KBM-7 (cell line): ENCODE measurements at places on chromosomes 7 and 10.

DNA sequence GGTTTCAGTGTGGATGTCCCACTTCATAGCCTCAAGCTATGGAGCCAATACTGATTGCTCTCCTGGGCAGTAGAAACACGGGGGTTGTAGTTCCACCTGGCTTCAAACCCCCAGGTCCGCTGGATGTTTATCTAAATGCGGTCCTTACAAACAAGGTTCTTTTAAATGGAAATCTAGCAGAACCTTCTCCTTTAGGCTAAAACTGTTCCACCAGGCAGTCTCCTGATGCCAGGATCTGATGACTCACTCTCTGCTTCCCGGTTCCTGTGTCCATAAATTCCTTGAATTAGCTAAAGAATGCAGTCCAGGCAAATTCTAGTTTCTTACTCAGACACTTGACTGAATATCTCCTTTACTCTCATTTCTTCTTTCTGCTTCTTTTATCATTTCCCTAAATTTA, 108.4 kb upstream of the FAM3C start:
- no peak for DNase-seq

DNA sequence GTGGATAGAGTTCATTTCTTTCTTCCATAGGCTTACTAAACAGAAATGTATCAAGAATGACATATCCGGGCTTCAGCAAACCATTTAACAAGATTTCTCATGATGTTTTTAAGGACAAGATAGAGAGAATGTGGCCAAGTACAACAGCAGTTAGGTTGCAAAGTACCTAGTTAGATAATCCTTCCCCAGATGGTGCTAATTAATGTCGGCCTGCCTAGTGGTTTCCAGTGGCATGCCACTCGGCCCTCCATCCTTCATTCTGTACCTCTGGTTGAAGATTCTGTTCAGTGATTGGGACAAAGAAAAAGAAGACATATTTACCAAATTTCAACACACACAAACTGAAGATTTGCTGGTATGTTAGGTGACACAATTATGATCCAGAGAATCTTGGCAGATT, 212.1 kb downstream of the MACC1 start:
- DNase-seq = no peak

DNA sequence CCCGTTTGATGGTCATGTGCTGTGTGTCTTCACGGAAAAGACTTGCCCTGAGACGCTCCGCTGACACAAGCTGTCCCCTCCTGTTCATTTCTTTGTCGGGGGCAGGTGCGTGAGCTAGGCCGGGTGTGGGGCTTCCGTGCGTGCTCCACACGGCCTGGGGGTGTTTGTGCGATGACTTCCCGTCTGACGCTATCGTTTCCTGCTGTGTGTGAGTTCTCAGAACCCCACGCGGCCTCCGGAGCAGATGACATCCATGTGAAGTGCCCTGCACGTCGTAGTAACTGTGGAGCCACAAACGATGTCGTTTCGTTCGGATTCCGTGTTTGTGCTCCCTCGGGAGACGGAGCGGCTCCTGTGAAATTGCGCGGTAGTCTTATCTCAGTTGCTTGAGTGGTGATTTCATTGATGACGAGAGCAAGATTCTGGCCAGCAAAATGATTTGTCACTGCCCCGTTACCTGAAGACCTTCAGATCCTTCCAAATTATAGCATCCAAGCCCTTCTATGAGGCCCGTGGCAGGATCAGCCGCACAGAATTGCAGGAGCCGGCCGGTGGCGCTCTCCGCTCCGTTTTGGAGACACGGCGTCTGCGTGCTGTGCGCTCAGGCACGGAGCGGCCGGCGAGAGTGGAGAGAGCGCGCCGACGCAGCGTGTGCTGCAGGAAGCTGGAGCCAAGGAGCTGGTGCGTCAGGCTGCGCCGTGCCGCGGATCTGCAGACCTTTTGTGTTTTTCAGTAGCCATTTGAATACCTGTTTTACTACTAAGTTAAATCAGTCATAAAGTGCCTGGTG, 94.9 kb downstream of the NKX6-2 start:
- DNase-seq = no peak

GRCh38 chr10:59181668-59182067, 5.2 kb downstream of the PHYHIPL start:
- peak; percentile 39 for DNase-seq

DNA sequence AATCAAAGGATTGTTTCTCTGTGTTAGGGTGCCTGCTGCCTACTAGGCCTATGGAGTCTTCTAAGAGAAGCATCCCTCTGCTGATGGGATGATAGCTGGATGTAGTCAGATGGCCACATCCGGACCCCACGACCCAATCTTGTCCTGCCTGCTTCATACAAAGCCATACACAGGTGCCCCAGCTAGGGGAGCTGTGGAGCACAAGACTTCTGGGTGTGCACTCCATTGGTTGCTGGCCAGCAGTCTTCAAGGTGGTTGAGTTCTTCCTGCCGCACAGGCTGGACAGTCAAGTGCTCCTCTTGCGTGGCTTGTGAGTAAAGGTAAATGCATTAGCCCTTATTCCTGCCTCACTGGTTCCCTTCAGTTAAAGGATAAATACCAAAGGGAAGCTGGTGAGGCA, 120.2 kb downstream of the TEX36 start:
- DNase-seq = no peak

DNA sequence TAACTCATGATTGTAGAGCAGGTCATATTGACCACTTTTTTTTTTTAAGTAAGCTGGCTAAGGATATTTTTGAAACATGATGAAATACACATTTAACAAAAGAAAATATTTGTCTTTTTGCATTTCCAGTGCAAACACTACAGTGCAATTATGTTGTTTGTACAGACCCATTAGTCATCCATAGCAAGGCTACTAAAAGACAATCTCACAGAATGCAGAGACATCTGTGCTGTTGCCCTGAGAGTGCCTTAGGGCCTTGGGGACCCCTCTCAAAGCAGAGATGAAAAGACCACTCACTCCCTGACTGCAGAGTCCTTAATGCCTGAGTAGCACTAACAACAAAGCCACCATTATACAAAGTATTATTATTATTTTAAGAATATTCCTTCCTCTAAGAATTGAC, 104.5 kb downstream of the NRCAM start:
- DNase-seq = no peak

DNA sequence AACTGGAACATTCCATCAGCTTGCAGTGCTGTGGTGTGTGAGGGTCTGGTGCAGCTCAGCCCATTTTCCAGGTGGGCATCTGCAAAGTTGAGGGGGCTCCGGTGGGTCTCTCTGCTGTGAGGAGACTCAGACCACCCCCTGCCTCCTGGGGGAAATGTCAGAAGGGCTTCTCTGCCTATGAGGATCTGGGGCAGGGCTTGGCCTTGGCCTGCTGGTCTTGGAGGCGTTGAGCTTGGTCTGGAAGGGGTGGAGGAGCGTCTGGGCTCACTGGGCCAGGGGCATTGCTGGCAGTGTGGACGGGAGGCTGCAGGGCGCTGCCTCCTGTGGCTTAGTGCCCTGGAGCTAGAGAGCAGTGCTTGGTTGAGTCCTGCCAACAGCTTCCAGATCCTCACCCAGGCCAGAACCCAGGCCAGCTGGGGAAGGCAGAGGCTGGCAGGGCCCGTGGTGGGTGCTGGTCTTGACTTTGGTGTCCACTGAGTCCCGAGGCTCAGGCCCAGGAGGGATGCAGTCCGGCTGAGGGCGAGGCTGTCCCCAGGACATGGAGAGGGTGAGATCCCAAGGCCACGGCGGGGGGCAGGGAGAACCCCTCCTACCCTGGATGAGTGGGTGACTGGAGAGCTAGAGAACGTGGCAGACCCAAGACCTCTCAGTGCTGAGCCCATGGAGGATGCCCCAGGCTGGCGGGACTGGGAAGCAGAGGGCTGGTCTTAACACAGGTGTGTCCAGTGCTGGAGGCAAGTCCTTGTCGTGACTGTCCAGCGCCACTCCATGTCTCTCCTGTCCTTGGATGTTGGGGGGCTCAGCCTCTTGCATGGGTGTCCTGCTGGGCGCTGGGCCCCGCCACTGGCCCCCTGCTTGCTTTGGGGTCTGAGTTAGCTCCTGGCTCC, 2.8 kb downstream of the SPRN start:
- no peak for DNase-seq

GRCh38 chr10:125462845-125463244, 220.1 kb downstream of the TEX36 start:
- no peak for DNase-seq
